ENCODE measurements at places on chromosomes 11 and 22.

GRCh38 chr22:47841156-47841555 is 1078.7 kb downstream of the TBC1D22A start:
- no peaks in the 10 kb centered on the region for H3K27me3 ChIP-seq
- no peak overlapping the region for H3K27ac ChIP-seq
- DNase-seq = no peak
- no peaks in the 10 kb centered on the region for H3K36me3 ChIP-seq
- H3K4me1 ChIP-seq = no peaks in the 10 kb centered on the region
- no peak overlapping the region for H3K4me3 ChIP-seq

DNA sequence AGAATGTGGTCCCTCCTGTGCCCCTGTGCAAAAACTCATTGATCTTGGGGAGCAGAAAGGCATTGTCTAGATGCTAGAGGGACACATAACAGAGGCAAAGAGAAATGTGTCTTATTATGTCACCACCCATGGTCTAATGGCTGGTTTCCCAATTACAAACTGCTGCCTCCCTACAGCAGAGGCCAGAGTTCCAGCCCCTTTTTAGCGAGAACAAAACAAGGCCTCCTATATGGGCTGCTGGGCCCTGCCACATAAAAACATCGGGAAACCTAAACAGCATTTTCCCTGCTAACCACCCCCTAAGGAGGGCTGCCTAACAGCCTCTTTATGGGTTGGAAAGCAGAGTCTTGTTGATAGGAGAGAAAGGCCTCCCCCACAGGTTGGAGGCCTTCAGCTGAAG is 75.2 kb upstream of the CRTAM start:
- no peak for DNase-seq
- H3K27ac ChIP-seq = peak overlapping the region; percentile 53
- H3K36me3 ChIP-seq = no peaks in the 10 kb centered on the region
- H3K27me3 ChIP-seq = no peaks in the 10 kb centered on the region
- no peaks in the 10 kb centered on the region for H3K4me1 ChIP-seq

- peaks cover 24% of the 10 kb centered on the region for H3K27me3 ChIP-seq
- H3K27ac ChIP-seq = no peak overlapping the region
- H3K4me1 ChIP-seq = no peaks in the 10 kb centered on the region
- H3K36me3 ChIP-seq = no peaks in the 10 kb centered on the region
These were observed 8.0 kb upstream of the RRAS2 start for GRCh38 chr11:14366936-14367335.

DNA sequence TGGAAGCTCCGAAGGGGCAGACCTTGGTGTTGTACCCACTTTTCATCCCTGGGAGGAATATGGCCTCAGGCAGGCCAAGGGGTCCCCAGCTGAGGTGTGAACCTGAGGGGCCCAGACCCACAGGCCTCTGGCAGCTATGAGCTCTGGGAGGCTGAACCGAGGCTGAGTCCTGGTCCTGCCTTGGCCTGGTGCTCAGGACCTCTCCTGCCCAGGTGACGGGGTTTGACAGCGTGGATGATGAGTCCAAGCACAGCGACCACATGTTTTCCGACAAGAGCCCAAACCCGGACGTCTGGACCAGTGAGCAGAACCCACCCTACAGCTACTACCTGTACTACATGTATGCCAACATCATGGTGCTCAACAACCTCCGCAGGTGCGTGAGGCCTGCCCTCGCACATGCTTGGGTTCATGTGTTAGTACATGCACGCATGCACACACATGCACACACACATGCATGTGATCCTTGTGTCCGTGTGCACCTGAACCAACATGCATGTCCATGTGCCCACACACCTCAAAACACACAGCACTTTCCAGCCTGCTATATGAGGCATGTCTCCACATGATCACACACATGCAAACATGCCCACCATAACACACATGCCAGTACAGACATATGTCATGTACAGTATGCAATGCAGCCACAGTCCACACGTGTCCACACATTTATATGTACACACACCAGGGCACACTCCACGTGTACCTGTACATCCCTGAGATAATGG is 40.9 kb downstream of the RNF141 start:
- DNase-seq = no peak
- peaks cover 6% of the 10 kb centered on the region for H3K4me1 ChIP-seq
- peaks cover 2% of the 10 kb centered on the region for H3K36me3 ChIP-seq

DNA sequence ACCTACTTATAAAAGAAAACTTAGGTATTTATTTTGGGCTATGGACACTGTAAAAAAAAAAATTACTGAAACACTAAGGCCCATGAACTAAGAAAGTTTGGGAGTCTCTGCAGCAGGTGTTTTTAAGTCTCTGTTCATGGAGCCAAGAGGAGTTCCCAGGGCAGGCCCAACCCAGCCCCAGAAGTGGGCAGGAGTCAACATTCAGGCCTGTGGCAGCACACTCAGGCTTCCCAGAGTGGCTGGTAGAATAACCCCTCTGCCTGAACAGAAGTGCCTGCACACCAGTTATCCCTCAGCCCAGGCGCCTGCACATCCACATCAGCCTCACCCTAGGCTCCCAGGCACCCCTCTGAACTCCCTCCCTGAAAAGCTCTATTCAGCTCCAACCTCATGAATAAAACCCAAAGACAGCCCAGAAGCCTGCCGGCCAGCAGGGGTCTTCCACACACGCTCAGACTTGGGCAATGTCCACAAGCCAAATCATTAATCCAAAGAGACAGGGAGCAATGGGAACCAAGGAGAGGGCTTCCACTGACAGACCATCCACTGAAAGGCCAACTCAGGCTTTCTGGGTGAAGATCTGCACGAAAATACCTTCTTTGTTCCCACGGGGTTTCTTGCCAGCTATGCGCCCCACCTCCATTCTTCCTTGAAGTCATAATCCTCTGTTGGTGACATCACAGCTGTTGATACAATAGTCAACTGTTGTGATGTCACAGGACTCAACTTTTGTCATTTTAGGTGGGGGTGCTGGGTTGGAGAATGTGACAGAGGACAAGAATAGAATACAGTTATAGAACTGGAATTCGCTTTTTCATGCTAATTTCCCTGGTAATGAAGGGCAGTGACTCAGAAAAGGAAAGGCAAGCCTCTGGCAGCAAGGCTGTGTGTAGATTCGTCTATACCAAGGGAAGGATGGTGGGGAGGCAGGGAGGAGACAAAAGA is 83.7 kb downstream of the RPL27A start:
- no peak overlapping the region for H3K27ac ChIP-seq
- peaks cover 23% of the 10 kb centered on the region for H3K4me1 ChIP-seq
- no peaks in the 10 kb centered on the region for H3K27me3 ChIP-seq

- no peaks in the 10 kb centered on the region for H3K36me3 ChIP-seq
- peak; percentile 36 for DNase-seq
- peaks cover 34% of the 10 kb centered on the region for H3K4me1 ChIP-seq
- H3K27me3 ChIP-seq = no peaks in the 10 kb centered on the region
These were observed 25.5 kb downstream of the PTPRJ start for GRCh38 chr11:48005831-48006270.

DNA sequence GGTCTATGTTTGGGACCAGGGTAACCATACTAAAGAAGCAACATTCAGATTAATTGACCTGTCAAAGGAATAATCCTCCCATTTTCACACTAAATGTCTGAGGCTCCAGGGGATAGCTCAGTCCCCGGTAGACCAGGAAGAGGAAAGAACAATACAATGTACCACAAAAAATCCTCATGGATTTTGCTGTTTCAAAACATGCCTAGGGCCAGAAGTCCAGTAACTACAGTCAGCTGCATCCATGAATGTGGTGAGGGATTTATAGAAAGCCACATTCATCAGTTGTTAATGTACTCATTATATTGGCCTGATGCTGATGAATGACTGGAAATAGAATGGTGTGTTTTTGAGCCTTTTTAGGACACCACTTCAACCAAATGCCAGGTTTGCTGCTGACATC is 6.9 kb upstream of the ETS1 start:
- no peaks in the 10 kb centered on the region for H3K36me3 ChIP-seq
- no peak overlapping the region for H3K27ac ChIP-seq
- DNase-seq = no peak
- H3K4me1 ChIP-seq = peaks cover 10% of the 10 kb centered on the region
- peaks cover 12% of the 10 kb centered on the region for H3K27me3 ChIP-seq

GRCh38 chr11:21653951-21654421 is 538.9 kb upstream of the ANO5 start:
- no peaks in the 10 kb centered on the region for H3K27me3 ChIP-seq
- no peak overlapping the region for H3K4me3 ChIP-seq
- DNase-seq = peak; percentile 5
- H3K36me3 ChIP-seq = no peaks in the 10 kb centered on the region
- H3K27ac ChIP-seq = no peak overlapping the region

GRCh38 chr11:119941171-119941570 is 196.7 kb downstream of the TRIM29 start:
- no peaks in the 10 kb centered on the region for H3K27me3 ChIP-seq
- H3K36me3 ChIP-seq = no peaks in the 10 kb centered on the region
- no peak for DNase-seq

GRCh38 chr11:104652996-104653395 is 245.3 kb downstream of the CASP12 start:
- H3K27me3 ChIP-seq = no peaks in the 10 kb centered on the region
- H3K4me3 ChIP-seq = no peak overlapping the region
- no peak for DNase-seq
- H3K27ac ChIP-seq = no peak overlapping the region

GRCh38 chr11:68375766-68376165 is 63.4 kb downstream of the LRP5 start:
- no peak overlapping the region for H3K27ac ChIP-seq
- peaks cover 8% of the 10 kb centered on the region for H3K36me3 ChIP-seq
- peaks cover 23% of the 10 kb centered on the region for H3K4me1 ChIP-seq
- no peak for DNase-seq
- no peaks in the 10 kb centered on the region for H3K27me3 ChIP-seq
- no peak overlapping the region for H3K4me3 ChIP-seq

DNA sequence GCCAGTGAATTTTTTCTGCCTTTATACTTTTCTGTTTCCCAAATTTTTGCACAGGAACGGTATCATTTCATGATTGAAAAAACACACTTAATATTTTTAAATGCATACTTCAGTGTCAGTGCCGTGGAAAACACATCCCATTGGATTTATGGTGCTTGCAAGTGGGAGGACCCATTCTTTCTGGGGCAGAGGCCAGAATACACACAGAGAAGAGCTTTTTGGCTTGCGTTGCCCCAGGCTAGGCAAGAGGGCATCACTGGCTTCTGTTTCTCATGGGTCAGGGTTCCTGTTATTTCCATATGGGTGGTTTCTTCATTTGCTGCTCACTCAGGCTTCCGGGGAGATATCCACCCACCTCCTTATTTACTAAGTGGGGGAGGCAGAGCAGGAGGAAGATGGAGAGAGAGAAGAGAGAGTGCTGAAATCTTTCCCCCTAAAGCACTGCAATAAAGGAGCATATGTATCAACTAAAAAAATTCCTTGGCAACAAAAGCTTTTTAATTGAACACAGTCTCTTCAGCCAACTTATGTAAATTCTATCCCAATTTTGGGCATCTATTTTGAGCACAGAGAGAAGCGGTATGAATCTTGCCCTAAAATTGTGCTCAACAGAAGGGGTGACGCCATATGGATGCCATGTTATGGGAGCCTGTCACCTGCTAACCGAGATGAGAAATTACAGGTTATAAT is 66.0 kb upstream of the KIRREL3 start:
- no peak overlapping the region for H3K4me3 ChIP-seq
- no peak overlapping the region for H3K27ac ChIP-seq
- H3K4me1 ChIP-seq = peaks cover 5% of the 10 kb centered on the region

DNA sequence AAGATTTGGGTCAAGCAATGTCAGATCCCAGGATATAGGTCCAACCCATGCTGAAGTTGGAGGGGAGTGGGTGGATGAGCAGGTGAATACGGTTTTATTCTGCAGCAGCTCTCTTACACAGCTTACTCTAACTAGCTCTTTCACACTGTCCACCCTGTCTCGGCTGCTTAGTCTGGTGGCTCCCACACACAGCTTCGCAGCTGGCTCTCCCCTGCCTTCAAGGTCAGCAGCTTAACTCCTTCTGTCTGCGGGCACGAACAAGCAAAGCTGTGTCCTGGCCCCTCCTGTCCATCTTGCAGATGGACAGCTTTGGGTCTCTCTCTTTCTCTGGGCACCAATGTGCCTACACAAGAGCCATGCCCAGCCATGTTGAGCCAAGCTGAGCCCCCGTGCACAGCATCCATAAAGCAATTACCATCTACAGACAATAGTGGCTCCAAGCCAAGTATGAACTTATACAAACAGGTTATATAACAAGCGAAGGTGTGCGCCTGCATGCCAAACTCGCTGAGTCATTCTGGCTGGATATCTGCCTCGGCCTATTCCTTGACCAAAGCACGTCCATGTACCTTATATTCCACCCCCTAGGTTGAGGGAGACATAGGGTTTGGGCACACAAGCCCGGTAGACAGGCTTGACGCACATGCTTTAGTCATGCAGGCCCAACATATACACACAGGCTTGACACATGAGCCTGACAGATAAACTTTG is 1307.8 kb upstream of the RAG2 start:
- H3K27ac ChIP-seq = no peak overlapping the region
- H3K4me3 ChIP-seq = no peak overlapping the region
- no peaks in the 10 kb centered on the region for H3K27me3 ChIP-seq

DNA sequence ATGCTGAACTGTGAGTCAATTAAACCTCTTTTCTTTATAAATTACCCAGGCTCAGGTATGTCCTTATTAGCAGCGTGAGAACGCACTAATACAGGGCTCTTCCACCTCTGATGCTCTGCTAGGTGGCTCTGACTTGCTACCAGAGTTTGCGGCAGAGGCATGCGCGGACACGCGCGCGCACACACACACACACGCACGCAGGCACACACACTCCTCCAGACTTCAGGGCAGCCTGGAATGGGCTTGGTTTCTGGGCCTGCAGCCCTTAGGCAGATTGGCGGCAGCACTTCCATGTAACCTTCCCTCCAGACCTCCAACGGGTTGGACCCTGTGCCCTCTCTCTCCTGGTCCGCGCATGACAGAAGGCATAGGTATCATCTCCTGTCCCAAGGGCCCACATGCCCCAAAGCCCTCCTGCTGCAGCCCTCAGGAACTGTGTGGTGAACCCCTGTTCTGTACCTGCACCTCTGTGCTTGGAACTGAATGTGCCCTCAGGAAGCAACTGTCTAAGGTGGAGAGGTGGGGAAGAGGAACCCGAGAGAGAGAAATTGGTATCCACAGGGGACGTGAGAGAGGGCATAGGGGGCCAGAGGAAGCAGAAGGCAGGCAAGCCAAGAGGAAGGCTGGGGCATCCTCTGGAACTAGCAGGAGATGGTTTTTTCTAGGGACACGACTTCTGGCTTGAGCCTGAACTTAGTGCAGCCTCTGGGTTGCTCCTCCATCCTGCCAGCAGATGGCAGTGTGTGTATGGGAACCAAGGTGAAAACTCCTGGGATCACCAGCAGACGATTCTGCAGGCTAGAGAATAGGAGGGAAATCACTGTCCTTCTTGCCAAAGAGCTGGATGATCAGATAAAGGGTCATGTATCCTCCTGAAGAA is 23.4 kb upstream of the RIC3 start:
- H3K4me1 ChIP-seq = peaks cover 2% of the 10 kb centered on the region
- no peak overlapping the region for H3K4me3 ChIP-seq
- H3K27ac ChIP-seq = no peak overlapping the region
